ENCODE measurements at places on chromosomes 12 and 14.

GRCh38 chr14:31508135-31508534 is 20.3 kb upstream of the GPR33 start:
- no peak for DNase-seq

GRCh38 chr12:74725154-74725553 is 187.5 kb downstream of the ATXN7L3B start:
- DNase-seq, result no peak

DNA sequence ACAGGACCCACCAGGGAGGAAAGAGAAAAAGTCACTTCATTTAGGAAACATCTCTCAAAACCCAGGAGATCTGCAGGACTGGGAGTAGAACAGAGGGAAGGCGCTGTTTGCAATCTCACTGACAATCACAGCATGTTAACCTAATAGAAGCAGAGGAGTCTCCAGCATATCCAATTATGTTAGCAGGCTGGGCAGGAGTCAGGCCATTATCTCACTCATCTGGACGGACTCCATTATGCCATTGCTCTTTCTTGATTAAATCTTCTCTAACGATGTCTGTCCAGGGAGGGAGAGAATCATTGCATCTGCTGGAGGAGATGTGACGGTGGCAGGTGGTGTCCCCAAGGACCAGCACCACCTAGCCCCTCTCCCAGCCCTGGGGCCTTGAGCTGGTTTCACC is 203.8 kb upstream of the SFSWAP start:
- no peak for DNase-seq

DNA sequence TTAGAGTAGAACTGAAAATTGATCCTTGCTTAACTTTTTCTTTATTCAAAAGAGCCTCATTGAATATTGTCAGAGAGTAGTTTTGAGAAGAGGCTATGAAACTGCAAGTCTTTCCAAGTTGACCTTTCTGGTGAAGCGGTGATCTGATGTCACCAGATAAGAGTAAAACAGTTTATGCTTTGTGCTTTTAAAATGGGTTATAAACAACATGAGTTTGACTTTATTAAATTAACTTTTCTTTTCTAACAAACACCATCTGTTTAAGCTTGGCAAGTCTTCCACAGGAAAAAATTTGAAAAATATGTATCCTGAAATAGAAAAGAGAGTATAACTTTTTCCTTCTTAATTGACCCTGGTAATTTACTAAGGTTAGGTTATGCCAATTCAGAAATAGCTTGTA is 408.7 kb upstream of the NOVA1 start:
- no peak for DNase-seq

DNA sequence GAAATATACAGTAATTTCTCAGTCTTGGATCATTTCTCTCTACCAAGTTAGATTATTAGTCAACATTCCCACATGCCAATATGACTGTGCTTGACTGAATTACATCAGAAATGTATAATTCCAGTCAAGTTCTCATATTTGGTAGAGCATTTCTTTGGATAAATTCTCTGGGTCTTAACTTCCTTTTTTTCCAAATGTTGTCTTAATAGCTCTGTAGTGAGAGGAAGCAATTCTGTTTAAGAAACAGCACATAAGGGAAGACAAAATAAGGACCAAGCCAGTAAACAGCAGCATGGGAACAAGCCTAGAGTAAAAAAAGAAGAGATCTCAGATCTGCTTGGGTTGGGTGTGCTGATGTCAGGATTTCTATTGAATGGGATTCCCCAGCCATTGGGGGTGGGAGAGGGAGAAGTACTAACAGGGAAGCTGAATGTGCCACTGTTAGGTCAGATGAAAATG is 14.2 kb upstream of the DYRK2 start:
- no peak for DNase-seq

DNA sequence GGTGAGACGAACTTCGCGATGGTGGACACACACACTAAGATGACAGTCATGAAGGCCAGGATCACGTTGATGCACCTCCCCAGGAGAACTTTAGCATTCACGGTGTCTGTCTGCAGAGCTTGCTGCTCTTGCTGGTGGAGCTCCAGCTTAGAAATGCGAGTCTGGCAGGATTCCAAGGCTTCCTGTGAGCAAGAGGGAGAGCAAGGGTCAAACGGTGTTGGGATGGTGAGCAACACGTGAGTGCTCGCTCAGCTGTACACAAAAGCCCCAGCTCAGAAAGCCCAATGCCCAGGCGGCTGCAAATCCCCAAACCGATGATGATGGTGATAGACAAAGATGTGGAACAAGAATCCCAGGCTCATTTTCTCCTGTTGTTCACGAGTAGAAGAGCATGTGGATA is 78.8 kb downstream of the TMCC3 start:
- DNase-seq, result no peak

GRCh38 chr12:9049520-9050133 is 60.3 kb downstream of the KLRG1 start:
- DNase-seq, result no peak

- DNase-seq, result no peak
Measured at GRCh38 chr12:47067771-47068431, 11.5 kb upstream of the PCED1B start.

GRCh38 chr14:23827100-23827892 is 126.3 kb upstream of the DHRS4 start:
- no peak for DNase-seq

DNA sequence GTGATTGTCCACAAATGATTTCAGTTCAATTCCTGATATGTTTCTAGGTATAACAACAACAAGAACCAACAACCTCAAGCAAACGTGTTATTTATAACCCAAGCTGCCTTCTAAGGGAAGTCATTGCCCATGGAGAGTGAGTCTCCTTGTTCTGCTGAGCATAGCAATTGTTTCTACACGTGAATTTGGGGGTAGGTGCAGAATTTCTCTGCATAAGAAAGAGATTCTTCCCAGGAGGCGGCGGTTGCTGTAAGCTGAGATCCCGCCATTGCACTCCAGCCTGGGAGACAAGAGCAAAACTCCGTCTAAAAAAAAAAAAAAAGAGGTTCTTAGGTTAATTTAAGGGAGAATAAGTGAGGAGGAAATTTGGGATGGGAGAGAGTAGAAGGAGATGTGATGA is 226.5 kb upstream of the PELI2 start:
- no peak for DNase-seq

DNA sequence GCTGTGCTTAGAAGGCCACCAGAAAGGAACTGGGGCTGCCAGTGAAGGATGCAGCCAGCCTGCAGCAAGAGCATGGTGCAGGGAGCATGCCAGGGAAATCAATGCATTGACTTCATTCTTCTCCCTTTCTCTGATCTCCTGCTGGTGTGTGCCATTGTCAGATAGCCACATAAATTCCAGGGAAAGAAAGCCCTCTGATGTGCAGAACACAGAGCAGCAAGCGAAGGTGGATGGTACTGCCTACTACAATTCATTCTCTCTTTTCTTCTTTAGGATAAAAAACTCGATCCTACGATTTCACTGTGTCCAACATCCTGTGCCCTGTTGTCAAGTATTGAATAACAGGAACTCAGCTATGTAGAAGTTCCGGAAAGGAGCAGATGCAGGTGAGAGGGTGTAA is 446.7 kb upstream of the TMEM132C start:
- DNase-seq, result no peak

DNA sequence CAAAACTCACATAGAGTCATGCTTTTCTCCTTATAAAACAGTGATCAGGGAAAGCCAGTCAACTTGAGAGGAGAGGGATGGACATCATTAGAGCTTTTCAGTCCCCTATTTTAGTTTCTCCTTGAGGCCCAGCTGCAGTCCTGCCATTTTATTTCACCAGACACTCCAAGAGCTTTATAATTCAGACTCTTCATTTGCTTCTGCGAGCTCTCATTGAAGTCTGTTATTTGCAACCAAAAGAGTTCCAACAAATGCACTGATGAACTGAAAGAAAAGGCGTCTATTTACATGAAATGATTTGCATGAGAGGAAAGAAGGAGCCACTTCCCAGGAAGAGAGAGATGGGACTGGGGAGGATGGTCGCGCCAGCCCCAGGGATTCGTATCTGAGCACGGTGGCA is 86.8 kb downstream of the NDUFA12 start:
- DNase-seq, result no peak

GRCh38 chr12:94202245-94203180 is 54.1 kb downstream of the PLXNC1 start:
- no peak for DNase-seq

DNA sequence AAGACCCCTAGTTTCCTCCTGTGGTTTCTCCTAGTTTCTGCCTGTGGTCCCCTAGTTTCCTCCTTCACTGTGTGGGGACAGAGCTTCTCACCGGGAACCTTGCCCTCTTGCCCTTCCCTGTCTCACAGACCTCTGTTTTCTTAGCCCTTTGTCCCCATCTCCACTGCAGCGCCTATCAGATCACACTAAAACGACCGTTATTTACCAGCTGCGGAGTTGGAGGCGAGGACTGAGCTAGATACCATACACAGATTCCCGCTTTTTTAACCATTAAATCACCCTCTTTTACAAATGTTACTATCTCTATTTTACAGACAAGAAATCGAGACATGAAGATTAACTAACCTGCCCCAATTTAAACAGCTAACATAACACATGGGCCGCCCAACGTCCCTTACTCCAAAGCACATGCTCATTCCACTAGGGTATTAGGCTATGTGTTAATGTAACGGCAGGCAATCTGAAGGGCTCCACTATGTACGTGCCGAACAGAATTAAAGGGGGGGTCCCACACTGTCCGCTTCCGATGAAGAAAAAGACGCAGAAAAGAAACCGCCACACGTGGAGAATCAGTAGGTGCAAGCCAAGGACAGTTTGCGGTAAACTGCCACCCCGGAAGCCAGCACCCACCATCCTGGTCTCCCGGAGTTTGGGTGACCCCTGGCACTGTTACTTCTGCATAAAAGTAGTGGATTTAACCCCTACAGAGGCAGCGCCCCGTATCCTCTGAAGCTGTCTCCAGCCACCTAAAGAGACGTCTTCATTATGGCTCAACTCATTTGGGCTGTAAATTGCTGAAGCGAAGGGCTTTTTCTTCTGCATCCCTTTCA is 1.9 kb upstream of the FKBP4 start:
- no peak for DNase-seq

GRCh38 chr12:58206876-58207275 is 265.5 kb downstream of the ATP23 start:
- no peak for DNase-seq

DNA sequence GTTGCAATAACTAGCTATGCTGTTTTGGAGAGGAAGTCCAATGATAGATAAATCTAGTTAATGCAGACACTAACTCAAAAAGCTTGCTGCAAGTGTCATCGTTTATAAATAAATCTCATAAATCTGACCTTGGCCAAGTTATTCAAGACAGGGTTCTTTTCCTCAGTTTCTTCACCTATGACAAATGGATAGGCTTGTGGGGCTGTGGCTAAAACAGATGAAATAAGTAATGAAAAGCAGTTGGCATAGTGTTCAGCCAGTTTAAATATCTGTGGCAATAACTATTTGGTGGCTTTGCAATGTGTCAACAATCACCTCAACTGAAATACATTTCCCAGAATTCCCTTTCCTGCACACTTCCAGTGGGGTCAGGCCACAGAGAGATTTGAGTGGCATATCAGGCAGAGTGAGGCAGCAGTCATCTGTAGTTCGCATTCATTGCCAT is 169.9 kb downstream of the DYRK2 start:
- DNase-seq, result no peak

- no peak for DNase-seq
Measured at GRCh38 chr14:52678591-52678990, 16.8 kb downstream of the ERO1A start.

DNA sequence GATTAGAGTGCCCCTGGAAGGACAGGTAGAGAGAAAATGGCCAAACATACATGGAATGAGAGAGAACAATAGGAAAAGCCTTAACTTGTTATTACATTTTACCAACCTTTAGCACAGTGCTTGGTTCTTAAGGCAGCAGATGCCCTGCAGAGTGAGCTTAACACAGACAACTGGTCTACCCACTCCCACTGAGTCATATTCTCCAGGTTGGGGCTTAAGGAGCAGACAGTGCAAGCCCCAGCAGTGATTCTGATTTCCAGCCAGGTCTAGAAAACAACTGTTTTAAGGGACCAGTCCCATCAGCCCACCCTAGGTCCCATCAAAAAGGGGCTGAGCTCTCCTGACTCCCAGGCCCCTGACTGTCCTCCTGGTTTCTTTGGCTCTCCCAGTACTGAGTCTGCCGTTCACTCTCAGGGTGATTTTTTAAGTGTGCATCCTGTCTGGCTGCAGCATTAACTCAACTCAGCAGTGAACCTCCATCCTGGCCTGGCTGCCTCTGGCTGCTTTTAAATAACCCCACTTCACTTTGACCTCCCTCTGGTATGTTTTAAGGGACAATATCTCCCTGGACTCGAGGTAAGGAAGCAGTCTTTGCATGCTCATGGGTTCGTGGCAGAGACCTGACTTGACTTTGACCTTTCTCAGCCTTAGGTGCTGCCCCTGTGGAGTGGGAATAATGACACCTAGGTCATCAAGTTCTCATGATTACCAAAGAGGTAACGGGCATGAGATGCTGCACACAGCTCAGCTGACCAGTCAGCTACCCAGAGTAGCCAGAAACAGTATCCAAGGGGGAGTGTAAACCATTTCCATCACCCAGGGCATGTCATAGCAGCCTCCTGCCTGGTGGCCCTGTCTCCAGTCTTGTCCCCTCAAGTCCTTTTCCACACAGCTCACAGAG is 210.7 kb upstream of the PWP1 start:
- no peak for DNase-seq

DNA sequence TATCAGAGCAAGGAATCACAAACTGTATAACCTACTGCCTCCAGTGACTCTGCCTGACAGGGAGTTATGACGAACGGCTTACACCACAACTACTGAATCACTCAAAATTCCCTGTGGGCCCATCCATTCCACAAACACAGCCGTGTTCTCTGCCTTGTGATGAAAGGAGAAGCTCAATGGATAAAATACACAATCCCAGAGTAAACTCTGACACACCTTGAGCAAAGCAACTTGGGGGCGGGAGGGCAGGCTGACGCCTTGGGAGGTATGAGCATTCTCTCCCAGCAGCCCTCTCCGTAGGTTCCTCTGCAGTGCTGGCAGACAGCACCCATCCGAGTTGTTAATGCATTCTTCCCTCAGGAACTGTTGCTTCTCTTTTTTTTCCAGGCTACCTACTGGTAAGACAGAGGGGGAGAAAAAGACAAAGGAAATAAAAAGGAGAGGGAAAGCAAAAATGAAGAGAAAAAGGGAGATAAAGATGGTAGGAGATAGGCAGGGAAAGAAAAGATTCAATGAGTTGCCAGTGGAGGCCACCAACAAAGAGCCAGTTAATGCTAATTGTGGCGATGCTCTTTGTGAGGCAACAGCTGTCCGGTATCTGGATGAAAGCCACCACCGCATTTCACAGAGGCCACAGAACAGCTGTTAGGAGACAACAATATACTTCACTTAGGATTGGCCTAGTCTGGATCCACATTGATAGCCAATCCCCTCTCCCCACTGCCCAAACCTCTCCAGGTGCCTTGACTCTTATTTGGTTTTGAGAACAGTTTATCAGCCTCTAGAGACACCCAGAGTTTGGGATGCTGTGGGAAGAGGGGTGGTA is 4.7 kb upstream of the DIO2 start:
- no peak for DNase-seq

All from stimulated activated CD4-positive, alpha-beta T cell treated with anti-CD3 and anti-CD28 coated beads, TNF-alpha, amount 100 ng/mL, for 48 hours (primary cell).